Muscle of back (tissue), 13 donors: ENCODE measurements at places on chromosomes 4 and X. TPM values are rescaled to one million over a fixed set of nuclear protein-coding genes. Genes with fewer than 3 reads are reported as not detected.

The NSG1 gene
- 13.3 TPM for polyA plus RNA-seq

DNA sequence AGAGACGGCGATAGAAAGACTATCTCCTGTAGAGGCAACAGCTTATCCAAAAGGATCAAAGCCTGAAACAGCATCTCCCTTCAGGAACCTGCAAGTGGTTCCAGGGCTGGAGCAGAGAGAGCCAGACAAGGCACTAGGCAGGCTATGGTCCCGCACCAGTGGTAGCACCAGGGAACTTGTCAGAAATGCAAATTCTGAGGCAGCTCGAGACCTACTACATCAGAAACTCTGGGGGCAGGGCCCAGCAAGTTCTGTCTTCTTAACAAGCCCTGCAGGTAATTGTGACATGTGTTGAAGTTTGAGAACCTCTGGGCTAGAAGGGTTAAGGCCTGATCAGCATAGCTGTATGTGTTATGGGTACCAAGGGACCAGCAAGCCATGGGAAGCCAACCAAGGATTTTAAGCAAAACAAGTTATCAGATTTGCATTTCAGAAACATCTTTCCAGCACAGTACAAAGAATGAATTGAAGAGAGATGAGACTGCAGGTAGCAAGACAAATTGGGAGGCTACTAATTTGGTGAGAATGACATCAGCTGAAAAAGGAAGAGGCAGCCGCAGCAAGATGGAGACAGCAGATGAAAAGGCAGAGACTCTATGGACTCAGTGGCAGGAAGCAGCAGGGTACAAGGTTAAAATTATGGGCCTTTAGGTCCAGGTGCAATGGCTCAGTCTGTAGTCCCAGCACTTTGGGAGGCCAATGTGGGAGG lies 139.7 kb downstream of the TSPAN5 start:
- no peak for DNase-seq

The ARMCX2 gene
- 125 TPM for polyA plus RNA-seq

DNA sequence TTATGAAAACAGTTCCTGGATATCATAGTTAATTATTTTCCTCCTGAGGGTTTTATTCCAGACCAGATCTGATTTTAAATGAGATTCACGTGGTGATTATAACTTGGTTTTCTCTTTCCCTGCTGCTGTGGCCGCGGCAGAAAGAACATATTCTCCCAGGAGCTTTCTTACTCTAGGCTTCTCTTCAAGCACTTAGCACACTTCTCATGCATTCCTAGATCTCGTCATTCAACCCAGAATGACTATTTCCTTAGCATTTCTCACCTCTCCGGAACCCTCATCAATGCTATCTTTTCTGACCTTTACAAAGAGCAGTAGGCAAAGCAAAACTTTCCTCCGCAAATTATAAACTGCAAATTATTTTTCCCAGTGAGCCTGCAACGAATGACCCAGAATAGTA lies 122.9 kb downstream of the GPAT3 start:
- peak; percentile 51 for DNase-seq

DNA sequence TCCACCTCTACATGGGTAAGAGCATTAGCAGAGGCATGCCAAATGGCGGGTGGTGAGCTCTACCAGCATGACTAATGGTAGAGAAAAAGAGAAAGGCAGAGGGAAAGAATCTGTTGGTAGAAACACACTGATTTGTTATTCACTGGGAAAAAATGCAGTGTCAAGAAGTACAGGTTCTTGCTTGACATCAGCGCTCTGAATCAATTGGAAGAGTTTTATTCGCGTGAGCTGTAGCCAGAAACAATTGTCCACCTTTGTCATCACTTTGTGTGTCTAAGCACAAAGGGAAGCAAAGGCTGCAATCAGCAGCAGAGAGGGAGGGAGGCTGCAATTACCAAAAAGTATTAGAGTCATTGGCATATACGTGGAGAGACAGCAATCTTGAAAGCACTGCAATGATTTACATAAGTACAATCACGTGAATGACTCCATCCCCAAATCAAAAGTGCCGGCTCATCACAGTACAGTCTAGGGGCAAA lies 67.7 kb upstream of the HS3ST1 start:
- DNase-seq: no peak

DNA sequence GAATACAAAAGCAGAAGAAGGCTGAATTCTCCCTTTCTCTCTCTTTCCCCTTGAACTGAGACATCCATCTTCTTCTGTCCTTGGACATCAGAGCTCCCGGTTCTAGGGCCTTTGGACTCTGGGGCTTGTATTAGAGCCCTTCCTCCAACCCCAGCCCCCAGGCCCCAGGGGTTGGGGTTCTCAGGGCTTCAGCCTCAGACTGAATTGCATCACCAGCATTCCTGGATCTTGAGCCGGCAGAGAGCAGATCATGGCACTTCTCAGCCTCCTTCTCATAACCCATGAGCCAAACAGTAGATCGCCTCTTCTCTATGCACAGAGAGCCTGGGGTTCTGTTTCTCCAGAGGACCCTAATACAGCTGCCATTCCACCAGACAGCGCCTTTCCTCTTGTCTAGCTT lies 25.3 kb upstream of the CLDN24 start:
- no peak for DNase-seq

The MAGEB10 gene
- polyA plus RNA-seq: not detected

The CCDC149 gene
- 9.5 TPM for polyA plus RNA-seq

The NAP1L3 gene
- 10.1 TPM for polyA plus RNA-seq

DNA sequence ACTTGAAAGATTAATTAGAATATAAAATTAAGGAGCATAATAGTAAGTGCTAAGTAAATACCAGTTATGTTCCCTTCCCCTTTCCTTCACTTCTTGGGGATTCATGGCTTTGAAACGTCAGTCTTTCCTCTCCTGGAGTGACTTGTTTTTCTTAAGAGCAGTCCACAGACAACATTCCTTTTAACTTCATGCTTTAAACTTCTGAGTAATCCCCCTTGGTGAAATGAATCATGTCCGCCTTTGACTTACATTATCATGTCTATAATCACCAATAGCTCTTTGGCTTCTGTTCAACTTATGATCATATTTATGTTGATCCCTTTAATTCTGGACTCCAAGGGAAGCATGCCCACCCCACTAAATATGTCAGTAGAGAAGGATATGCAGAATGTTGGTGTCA lies 1012.1 kb upstream of the SLIT2 start:
- DNase-seq: no peak

- DNase-seq: peak; percentile 52
These were observed at the start of gene GPRIN3 for GRCh38 chr4:89307446-89308160. Gene GPRIN3 (minus strand): TSS chr4:89307800. CDS start chr4:89250110, 57,690 bp downstream.

GRCh38 chr4:140463182-140463581 lies 34.9 kb downstream of the MGAT4D start:
- no peak for DNase-seq

GRCh38 chr4:129080129-129080528 lies 13.2 kb downstream of the SCLT1 start:
- no peak for DNase-seq

The EXOC1 gene
- 28.4 TPM for polyA plus RNA-seq

- DNase-seq: no peak
These were observed 2.3 kb downstream of the PF4 start for GRCh38 chr4:73979407-73979957.

GRCh38 chrX:33188286-33188685 lies 23.1 kb downstream of the DMD start:
- no peak for DNase-seq

DNA sequence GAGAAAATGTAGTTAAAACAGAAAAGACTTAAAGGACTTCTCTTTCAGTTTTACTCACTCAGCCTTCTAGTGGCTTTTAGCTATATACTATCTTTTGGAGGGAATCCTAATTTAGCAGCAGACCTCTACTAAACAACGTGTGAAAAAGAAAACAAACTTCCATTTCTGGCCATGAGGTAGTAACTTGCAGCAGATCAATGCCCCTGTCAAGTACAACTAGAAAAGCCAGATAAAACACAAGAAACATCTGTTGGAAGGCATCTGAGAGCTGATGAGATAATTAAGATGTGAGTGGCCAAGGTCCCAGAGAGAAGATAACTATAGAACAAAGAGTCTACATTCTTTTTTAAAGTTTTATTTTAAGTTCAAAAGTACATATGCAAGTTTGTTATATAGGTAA lies 101.7 kb downstream of the CORIN start:
- DNase-seq: no peak

The TRIM60 gene
- not detected for polyA plus RNA-seq

GRCh38 chr4:83389037-83389720 lies 54.5 kb upstream of the HPSE start:
- peak; percentile 53 for DNase-seq

GRCh38 chrX:46978341-46979291 lies 66.4 kb downstream of the JADE3 start:
- DNase-seq: peak; percentile 27

The PHEX gene
- polyA plus RNA-seq: 3.9 TPM

DNA sequence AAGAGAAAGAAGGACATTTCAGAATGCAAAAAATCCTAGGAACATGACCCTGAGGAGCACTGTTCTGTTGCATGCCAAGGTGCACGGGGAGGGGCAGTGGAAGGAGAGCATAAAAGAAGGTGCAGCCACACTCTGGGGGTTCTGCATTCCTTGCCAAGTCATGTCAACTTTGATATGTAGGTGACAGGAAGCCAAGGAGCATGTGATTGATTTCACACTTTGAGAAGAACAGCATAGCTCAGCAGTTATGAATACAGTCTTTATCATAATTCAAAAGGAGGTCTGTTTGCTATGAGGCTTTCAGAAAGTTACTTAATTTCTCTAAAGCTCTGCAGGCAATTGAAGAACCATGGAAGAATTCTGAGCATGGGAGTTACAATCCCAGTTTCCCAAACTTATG lies 50.6 kb downstream of the SCFD2 start:
- DNase-seq: no peak

DNA sequence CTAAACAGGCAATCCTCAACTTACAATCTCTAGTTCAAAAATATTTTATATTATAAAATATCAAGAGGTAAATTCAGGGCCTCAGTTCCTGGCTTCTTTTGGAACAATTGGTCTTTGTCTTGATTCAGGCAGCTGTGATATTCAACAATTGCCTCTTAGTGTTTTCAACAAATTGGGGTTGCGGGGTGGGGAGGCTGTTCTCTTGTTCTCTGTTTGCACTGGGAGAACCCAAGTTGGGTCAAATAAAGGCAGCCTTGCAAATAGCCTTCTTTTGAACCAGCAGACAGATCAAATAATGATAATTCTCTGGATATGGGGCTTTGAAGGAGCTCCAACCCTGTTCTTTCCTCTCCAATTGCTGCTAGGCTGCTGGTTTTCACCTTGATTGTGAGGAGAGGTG lies 142.5 kb downstream of the COL4A5 start:
- DNase-seq: no peak

DNA sequence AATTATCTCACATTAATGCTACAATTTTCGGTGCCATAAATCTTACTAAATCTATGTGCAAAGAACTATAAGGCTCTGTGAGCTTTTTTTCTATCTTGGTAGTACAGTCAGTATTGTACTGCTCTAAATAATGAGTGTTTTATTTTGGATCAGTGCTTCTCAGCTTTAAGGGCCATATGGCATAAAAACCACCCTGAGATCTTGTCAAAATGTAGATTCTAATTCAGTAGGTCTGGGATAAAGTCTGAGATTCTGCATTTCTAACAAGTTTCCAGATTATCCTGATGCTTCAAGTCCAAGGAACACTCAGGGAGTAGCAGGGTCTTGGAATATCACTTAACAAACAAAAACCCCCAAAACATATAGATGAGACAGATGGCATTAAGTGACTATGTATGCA lies 486.5 kb downstream of the GRXCR1 start:
- DNase-seq: no peak

- no peak for DNase-seq
These were observed 130.4 kb upstream of the FRMPD4 start for GRCh38 chrX:12007881-12008280.

GRCh38 chrX:67725471-67725870 lies 181.7 kb downstream of the AR start:
- DNase-seq: no peak

- DNase-seq: no peak
These were observed 90.3 kb upstream of the FRG1 start for GRCh38 chr4:189850239-189850856.

DNA sequence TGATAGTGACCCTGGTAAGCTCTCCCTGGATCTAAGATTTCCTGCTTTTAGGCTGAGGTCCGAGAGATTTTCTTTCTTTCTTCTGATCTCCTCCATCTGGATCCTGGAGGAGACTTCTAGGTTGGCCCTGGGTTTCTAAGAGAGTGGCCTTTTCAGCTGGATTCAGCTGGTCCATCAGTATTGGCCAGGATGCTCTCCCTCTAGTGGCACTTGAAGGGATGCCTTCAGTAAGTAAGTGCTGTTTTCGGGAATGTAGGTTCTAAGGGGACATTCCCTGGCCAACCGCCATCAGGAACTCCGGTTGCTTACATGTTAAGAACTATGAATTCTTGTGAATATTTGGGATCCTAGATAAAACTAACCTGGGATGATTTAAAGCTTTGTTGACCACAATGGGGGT lies 56.9 kb downstream of the SERTM2 start:
- DNase-seq: peak; percentile 11

The PABPC5 gene
- 6.5 TPM for polyA plus RNA-seq

- DNase-seq: no peak
These were observed 22.5 kb upstream of the GLRA2 start for GRCh38 chrX:14506866-14507265.

GRCh38 chr4:40412866-40413795 lies 78.0 kb downstream of the CHRNA9 start:
- no peak for DNase-seq

The MTMR8 gene
- 1.3 TPM for polyA plus RNA-seq
